Putamen (tissue), 1 donor: ENCODE measurements at places on chromosomes 11 and 22.

DNA sequence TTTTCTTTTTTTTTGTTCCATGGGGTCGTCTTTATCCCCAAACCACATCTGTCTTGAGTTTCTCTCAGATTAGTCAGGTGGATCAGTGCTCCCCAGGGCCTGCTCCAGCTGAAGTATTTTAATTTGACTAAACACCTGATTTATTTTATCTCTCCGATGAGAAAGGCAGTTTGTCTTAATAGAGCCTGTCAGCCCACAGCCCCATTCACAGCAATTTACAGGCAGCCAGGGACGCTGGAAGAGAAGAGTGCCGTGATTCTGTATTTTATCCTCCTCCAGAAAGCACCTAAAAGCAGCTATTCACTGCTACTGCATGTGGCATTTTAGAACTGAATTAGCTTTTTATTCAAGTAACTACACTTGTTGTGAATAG, 164.5 kb downstream of the SOX6 start:
- peak; percentile 16 for DNase-seq

GRCh38 chr11:33912405-33913361, 20.8 kb upstream of the LMO2 start:
- DNase-seq, result no peak

DNA sequence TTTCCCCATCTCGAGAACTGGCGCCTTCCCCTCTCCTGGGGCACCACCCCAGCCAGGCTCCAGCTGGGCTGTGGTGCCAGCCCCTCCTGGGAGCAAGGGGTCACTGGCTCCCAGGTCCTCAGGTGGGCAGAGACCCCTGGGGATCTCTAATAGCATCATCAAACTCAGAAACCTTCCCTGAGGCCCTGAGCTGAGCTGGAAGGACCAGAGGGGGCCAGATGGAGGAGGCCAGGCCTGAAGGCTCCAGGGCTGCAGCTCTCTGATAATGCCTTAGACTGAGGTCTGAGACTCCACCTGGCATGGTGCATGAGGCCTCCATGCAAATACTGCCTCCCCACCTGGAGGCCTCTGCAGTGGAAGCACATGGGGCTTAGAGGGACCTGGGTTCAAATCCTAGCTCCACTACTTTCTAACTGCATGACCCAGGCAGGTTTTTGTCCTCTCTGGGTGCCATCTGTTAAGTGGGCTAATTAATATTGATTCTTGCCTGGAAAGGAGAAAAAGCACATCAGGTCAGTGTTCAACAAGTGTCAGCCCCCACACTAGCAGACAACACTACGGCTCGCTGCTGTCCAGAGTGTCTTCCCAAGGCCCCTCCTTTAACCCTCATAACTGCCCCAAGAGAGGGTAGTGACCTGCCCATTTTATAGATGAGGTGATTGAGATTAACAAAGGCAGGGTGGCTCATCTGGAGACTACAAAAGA, 1.5 kb downstream of the MAPK8IP1 start:
- no peak for DNase-seq

DNA sequence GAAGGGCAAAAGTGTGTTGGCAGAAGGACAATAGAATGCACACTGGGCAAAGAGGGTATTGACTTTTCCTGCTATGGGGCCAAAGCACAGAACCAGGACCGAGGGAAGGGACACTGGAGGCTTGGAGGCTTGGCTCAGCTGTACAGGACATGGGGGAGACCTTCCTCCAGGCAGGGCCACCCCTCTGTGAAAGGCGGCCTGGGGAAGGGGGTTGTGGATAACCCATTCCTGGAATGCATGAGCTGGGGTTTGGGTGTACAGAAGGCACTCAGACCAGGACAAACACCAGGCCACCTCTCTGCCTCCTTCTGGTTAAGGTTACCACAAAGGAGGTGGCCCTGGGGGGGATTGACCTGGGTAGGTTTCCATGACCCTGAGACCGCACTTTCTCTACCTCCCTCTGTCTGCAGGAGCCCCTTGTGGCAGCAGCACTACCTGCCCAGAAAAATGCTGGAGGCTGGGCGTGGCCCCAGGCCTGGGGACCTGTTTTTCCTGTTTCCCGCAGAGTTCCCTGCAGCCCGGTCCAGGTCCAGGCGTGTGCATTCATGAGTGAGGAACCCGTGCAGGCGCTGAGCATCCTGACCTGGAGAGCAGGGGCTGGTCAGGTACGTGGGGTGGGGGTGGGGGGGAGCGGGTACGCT, 9.6 kb downstream of the P2RY2 start:
- no peak for DNase-seq

DNA sequence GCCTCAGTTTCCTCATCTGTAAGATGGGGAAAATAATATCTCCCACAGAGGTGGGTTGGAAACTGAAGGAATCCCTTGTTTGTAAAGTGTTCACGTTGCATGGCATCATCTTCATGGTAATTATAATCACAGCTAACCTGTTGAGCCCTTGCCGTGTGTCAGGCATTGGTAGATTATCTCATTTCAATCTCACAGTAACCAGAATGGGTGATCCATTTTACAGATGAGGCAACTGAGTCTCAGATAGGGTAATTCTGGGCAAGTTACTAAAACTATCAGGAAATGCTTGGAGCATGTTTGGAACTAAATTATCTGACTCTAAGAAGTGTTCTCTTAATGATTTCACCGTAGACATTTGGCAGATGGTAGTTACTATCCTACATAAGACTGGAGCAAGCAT, 109.4 kb downstream of the NAV2 start:
- DNase-seq, result no peak

- no peak for DNase-seq
These were observed 6.0 kb upstream of the LMO1 start for GRCh38 chr11:8269636-8270035.

DNA sequence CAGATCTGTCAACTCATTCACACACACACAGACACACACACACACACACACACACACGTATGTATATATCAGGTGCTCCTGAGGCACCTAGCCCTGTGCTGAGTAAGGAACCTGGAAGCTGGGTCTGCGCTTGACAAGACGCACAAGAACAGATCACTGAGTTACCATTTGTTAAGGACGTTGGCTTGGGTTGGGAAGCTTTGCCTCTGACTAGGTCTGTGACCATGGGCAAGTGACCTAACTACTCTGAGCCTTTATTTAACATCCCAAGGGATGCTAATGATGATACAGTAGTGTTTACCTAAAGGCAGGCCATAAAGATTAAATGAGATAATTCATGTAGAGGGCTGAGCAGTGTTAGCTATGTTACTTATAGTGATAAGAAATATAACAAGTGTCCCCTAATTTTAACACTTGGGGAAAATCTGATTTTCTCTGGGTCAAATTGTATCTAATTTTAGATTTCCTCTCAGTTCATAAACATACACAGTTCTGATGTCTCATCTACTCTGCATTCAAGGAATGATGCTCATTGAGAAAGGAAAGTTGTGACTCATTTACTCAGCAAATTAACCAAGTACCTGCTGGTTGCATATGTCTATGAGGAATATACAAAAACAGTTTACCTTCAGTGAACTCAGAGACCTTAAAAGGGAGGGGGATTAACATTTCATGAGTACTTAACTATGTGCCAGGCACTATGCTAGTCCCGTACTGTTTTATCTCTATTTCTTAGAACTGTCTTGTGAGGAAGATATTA, 13.6 kb downstream of the RNF185 start:
- DNase-seq, result no peak

- DNase-seq, result no peak
These were observed 501.9 kb downstream of the BRD1 start for GRCh38 chr22:49325531-49326395.

DNA sequence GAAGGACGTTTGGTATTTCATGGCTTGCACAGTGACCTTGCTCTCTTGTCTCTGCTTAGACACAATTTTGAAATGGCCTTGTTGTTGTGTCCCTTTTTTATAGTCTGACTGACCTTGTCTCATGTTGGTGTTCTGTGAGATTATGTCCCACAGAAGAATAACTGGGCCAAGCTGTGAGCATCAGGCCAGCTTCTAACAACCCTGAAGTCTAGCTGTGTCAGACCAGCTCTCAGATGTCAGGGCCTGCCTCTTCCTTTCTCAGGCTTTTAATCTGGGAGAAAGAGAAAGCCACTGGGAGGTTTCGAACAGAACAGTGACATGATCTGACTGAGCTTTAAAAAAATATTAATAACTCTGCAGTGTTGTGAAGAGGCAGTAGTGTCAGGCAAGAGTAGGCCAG, 2.0 kb upstream of the UEVLD start:
- DNase-seq, result peak; percentile 17

DNA sequence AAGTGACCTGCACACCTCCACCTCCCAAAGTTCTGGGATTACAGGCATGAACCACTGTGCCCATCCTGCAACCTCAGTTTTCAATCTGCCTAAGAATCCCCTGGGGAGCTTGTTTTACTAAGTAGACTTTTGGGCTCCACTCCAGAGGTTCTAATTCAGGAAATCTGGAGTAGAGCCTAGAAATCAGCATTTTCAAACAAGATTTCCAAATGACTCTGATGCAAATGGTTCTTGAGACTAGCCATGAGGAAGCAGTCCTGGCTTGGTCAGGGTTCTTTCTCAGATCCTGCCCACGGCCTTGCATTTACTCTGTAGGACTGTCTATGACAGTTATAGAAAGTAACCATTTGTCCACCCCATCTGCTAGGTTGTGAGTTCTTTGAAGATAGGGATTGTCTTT, 1.6 kb upstream of the KCNE3 start:
- no peak for DNase-seq

GRCh38 chr11:68099474-68100405, 21.4 kb downstream of the CHKA start:
- no peak for DNase-seq

DNA sequence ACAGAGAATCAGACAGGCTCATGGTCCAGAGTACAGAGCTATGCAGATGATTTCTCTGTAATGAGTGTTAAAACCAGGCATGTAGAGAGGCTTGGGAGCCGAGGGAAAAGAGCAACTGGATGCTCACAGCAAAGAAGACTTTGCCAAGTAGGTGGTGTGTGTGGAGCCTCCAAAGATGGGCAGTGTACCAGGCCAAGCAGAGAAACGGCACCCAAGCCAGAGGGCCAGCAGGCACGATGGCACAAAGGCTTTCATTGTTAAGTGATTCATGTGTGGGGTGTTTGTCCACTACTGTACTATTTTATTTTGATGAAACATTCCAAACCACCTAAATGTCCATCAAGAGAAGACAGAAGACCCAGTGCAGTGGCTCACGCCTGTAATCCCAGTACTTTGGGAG, 11.1 kb downstream of the RANGAP1 start:
- peak; percentile 80 for DNase-seq

- DNase-seq, result peak; percentile 81
These were observed 16.9 kb downstream of the CTNND1 start for GRCh38 chr11:57778318-57779037.

- DNase-seq, result no peak
These were observed 66.2 kb upstream of the SEZ6L start for GRCh38 chr22:26103023-26103422.

GRCh38 chr11:113877670-113878055, 2.3 kb upstream of the USP28 start:
- DNase-seq, result no peak

DNA sequence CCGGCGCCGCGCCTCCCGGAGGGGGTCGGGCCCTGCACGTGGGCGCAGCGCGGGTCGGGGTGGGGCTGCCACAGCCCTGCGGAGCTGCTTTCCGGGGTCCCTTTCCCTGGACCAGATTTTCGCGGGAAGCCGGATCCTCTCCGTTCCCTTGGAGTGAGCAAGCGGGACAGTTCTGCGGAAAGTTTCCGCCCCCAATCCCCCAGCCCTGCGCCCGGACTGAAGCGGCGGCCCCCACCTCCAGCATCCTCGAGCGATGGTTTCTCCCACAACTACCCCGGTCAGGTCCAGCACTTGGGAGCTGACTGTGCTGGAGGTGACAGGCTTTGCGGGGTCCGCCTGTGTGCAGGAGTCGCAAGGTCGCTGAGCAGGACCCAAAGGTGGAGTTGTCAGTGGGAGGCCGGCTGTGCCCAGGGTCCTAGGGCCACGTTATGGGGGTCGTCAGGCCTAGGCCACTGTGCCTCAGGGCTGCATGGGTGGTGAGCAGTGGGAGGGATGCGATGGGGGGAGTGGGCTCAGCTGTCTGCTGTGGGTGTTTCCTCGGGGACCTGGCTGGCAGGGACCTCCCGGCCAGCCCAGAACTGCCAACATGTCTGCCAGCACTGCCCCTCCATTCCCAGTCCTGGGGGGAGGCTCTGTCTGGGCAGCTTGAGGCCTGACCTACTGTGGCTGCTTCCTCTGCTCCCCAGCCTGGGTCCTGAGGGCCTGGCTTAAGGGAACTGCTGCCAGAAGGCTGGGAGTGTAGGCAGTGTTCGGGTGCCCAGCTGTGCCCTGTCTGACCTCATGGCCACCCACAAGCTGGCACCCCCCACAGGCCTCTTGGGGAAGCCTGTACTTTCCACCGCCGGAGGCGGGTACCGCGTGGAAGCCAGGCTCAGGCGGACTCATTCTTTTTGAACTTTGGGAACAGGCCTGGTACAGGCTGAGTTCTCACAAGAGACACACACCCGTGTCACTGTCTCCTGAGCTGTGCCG, 726 bp downstream of the ST3GAL4 start:
- DNase-seq, result peak; percentile 92

GRCh38 chr11:80702264-80702663, 1261.4 kb upstream of the TENM4 start:
- DNase-seq, result peak; percentile 42

DNA sequence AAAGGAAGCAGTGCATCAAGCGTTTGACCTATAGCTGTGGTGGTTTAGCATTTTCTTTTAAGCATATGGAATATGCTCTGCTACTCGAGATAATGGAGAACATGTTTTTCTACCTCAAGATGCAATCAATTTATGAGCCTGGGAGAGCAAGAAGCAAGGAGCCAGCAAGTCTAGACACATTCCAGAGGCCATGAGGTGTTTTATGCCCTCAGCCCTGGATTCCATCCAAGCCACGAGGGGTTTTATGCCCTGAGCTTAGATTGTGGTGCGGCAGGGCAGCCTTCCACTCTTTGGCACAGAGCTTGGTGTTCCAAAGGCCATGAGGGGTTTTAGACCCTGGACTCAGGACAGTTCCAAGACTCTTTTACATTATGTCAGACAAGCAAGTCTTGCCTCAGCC, 11.7 kb upstream of the DNAJB13 start:
- DNase-seq, result no peak

GRCh38 chr22:43227239-43227630, 40.3 kb upstream of the TTLL12 start:
- no peak for DNase-seq

DNA sequence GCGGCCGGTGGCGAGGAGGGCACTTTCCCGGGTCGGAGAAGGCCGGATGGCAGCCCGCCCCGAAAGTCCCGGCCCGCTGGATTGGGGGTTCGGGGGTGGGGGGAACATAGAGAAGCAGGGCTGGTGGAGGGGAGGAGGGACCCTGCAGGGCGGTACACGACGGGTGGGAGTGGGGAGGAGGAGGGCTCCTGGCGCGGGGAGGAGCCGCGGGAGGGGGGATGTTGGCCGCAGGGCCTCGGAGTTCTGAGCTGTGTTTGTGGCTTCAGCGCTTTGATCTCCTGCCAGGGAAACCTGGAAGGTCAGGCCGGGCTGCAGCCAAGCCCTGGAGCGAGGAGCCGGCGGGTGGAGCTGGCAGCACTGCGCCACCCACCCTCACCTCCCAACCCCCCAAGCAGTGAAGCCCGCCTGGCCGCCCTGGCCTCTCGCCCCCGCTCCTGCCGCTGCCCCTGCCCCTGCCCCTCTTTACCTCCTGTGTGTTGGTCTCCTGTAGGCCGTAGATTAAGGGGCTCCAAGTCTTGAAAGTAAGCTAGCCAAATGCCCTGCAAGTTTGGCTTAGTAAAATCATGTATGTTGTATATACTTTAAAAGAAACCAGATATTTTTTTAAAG, 30.9 kb downstream of the C22orf31 start:
- DNase-seq, result peak; percentile 49

GRCh38 chr11:44443836-44444769, 121.4 kb upstream of the CD82 start:
- no peak for DNase-seq

GRCh38 chr11:105297463-105297862, 157.9 kb upstream of the CARD18 start:
- peak; percentile 39 for DNase-seq

GRCh38 chr11:91857179-91857578, 367.4 kb upstream of the FAT3 start:
- DNase-seq, result no peak
